ENCODE measurements at places on chromosomes 4 and X.

GRCh38 chr4:52317361-52317879 is 266.3 kb downstream of the SPATA18 start:
- no peak for DNase-seq

GRCh38 chrX:19121898-19122640 is at the start of gene ADGRG2:
TSS of gene ADGRG2 (minus strand) at chrX:19122468. CDS start at chrX:19068834, 53,634 bp downstream.
- peak; percentile 69 for DNase-seq

DNA sequence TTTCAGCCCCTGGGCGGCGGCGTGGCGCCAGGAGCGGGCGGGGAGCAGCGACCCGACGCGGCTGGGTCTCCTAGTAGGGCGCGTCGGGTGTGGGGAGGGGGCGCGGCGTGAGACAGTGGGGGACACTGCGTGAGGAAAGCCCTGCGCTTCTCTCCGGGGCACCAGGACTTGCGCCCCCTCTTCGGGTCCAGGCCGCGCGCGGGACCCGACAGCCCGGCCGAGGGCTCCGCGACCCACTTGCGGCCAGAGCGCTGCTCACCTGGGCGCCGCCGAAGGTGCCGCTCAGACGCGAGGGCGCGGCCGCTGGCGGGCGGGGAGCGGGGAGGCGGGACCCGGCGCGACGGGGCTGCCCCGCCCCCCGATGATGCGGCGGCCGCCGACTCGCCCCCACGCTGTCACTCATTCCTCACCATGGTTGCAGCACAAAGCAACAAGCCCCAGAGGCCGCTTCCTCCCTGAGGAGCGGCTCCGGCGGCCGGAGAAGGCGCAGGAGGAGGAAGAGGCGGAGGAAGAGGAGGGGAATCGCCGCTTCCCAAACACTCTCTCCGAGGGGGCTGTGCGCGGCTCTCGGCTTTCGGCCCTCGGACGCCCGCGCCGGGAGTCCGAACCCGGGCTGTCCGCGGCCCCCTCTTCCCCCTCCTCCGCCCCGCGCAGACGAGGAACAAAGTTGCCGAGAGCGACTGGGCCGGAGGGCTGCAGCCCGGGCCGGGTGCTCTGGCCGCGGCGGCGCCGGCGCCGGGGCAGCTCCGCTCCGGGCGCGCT is at the start of gene RAPGEF2:
Gene RAPGEF2, plus strand, starts transcription at position 458 of the 762 bp plus-strand sequence. CDS start 1,084 bp downstream, outside the sequence.
- DNase-seq = peak; percentile 93

DNA sequence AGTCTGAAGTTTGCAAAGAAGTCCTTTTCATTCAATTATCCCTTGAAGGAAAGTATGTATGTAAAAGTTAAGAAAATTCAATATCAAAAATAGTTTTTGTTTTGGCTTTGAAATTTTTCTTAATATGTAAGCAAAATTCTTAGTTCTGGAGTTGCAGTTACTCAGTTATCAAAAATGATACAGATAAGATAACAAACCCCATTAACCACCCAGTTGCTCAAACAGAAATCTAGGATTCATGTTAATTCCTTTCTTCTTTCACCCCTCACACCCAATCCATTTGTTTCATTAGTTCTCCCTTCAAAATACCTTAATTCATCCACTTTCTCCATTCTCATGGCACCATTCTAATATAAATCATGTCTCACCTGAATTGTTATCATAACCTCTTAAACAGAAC is 40.5 kb upstream of the JADE1 start:
- DNase-seq = no peak

- no peak for DNase-seq
Measured at GRCh38 chrX:15751155-15751819, 13.2 kb downstream of the CA5B start.

DNA sequence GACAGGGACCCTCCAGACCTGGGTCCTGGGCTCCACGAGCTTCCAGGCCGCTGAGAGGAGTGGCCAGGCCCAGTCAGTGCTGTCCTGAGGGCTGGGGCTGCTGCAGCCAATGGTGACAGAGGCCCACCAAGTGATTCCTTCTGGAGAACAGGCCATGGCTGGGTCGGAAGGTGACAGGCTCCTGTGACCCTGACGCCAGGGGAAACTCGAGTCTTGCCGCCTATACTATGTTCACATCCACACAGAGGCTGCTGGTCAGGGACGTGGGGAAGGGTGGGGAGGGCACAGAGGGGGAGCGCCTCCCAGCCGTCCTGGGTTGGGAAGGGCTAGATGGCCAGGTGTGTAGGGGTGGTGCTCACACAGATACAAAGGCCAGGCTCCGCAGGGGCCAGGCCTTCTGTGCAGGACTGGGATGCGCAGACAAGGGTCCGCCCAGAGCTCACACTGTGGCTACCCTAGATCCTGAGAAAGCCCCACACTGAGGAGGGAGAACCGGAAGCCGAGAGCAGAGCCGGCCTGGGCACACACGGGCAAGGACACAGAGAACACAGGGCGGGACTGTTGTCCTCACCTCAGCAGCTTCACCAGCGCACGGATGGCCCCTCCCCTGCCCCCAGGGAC is 81.4 kb downstream of the HTRA3 start:
- DNase-seq = peak; percentile 32

DNA sequence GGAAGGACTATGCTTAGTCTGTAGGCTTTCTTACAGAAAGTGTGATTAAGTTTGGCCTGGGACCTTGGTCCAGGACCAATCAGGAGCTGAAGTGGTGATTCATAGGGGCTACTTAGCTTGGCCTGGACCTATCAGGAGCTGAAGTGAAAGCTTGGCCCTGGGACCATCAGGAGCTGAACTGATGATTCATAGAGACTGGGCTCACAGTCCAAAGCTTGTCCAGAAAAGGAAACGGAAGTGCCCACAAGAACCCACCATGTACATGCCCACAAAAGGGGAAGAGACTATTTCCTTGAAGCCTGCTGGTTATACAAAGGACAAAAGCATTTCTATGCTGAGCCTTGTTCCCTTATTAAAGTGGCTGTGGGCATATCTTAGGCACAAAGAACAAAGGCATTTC is 12.6 kb downstream of the TENT5D start:
- no peak for DNase-seq

- no peak for DNase-seq
Measured at GRCh38 chr4:96524311-96524875, 684.5 kb downstream of the PDHA2 start.

DNA sequence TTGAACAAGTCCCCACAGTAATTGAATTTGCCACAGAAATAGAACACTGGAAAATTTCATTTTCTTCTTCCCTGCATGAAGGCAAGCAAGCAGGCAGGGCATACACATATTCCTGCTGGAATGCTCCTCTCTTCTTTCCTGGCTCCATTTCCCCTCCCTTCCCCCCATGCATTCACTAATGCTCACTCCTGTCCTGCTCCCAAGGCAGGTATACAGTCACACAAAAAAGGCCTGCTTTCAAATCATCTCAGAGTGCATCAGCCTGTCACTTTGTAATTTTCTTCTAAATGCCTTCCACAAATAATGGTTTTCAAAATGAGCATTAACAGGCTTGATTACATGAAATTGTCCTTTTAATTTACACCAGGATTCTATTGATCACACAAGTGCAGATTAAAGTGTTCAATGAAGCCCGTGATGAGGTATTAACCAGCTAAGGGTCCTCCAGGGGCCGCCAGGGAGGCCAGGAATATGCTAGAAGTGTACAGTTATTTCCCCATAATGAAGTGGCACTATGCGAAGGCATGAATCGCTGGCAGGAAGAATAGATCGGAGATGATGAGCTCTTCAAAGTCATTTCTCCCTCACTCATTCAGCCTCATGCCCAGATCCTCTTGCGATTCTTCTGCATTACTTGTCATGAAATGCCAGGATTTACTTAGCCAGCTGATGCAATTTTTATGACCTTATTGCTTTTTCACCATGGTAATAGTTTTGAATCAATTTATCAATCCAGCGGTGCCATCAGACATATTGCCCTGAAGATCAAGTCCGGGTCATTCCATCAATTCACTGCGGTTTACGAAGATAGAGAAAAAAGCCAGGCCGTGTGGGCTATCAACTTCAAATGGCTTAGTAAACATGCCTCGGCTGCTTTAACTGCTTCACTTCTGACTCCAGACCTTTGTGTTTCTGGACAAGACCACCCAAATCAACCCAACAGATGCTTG is 243.5 kb downstream of the GPAT3 start:
- no peak for DNase-seq

DNA sequence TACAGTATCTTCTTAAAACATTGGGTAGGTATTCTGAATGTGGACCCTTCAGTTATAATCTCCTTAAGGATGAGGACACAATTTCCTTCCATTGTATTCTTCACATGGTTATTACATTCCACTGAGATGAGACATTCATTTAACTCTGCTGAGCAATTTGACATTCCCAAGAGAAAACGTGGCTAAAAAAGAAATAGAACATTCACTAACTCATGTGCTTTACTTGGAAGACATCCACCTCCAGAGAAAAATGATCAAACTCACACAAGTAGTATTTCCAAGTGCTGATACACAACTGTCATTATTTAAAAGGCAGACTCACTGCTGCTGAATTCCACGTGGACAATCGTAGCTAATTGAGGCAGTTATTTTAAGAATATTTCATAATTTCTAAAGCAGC is 227.9 kb upstream of the ANKRD50 start:
- no peak for DNase-seq

All from right forelimb (tissue), 1 donor.